ENCODE measurements at places on chromosomes 11 and 22.

DNA sequence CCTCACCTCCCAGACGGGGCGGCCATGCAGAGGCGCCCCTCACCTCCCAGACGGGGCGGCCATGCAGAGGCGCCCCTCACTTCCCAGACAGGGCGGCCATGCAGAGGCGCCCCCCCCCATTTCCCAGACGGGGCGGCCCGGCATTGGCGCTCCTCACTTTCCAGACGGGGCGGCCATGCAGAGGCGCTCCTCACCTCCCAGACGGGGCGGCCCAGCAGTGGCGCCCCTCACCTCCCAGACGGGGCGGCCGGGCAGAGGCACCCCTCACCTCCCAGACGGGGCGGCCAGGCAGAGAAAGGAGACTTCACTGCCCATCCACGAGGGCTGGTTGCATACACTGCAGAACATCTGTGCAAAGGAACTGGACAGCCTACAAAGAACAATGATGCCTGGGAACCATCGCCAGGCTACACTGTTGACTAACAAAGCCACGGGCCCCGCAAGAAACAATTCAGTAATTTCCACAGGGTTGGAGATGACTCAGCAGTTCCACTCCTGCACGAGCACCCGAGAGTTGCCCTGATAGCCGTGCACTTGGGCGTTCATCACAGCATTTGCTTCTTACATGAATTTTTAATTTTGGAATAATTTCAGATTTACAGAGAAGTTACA is 58.7 kb downstream of the CTTN start:
- DNase-seq, result no peak

DNA sequence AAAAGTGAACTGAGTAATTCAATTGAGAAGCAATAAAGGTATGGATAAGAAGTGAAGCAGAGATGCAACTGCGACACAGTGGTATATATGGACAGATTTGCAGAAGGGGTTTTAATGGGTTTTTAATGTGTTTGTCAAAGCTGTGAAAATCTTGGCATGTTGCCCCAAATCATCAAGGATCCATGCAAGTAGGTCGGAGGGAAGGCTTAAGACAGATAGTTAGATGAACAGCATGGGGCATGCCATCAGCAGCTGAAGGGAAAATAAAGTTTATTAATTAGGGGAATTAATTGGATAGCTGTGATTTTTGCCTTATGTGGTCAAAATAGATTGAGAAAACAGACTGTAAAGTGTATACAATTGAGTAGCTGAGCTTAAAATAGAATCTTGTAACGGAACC is 840.1 kb downstream of the JRKL start:
- DNase-seq, result no peak

GRCh38 chr22:38845004-38845740 is 1.3 kb upstream of the NPTXR start:
- no peak for DNase-seq

DNA sequence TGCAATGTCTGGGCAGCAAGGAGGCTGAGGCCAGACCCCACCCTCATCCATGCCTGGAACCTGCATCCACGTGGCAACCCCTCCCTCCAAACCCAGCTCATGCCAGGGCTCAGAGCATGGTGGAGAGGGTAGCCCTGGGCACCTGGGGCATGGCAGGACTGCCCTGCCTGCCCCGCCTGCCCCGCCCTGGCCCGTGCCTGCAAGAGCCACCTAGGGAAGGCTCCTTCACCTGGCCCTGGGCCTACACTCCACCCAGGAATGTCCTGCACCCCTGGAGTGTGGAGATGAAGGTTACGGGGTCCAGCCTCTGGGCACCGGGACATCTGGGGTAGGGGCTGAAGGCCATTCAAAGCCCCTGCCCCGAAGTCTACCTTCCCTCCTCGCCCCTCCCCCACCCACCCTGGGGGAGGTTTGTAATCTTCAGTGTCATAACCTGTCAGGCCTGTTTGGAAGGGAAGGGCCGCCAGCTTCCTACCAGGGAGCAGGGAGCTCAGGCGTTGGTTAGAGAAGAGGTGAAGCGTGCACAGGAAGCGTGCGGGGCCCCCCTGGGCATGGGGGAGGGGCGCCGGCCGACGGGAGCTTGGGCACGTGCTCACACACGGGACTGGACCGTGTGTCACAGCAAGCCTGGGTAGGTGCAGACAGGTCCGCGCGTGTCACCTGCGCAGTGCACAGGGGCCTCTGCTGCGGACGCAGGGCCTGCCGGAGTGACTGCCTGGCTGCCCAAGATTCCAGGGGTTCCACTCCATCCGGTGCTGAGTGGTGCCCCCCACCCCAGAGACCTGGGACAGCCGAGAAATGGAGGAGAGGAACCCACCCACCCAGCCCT is 30.7 kb upstream of the TH start:
- no peak for DNase-seq

GRCh38 chr11:98800696-98801095 is 220.1 kb upstream of the CNTN5 start:
- DNase-seq, result no peak

DNA sequence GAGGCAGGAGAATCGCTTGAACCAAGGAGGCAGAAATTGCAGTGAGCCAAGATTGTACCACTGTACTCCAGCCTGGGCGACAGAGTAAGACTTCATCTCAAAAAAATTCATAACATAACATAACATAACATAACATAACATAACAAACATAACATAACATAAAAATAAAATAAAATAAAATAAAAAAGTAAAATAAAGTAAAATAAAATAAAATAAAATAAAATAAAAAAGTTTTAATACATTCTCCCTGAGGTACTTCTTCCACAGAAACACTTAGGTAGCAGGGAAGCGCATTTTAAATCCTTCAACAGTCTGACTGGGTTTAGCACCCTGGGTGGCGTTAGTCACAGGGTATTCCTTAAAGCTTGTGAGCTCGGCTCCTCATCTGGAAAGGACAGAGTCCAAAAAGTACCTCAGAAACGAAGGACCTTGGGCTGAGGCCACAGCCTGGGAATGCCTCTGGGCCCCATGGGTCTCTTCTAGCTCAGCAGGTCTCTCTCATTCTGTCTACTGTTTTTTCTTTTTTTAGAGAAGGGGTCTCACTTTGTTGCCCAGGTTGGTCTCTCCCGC is 41.7 kb downstream of the MICAL3 start:
- DNase-seq, result no peak

GRCh38 chr11:70570693-70571395 is 172.5 kb downstream of the CTTN start:
- DNase-seq, result no peak

DNA sequence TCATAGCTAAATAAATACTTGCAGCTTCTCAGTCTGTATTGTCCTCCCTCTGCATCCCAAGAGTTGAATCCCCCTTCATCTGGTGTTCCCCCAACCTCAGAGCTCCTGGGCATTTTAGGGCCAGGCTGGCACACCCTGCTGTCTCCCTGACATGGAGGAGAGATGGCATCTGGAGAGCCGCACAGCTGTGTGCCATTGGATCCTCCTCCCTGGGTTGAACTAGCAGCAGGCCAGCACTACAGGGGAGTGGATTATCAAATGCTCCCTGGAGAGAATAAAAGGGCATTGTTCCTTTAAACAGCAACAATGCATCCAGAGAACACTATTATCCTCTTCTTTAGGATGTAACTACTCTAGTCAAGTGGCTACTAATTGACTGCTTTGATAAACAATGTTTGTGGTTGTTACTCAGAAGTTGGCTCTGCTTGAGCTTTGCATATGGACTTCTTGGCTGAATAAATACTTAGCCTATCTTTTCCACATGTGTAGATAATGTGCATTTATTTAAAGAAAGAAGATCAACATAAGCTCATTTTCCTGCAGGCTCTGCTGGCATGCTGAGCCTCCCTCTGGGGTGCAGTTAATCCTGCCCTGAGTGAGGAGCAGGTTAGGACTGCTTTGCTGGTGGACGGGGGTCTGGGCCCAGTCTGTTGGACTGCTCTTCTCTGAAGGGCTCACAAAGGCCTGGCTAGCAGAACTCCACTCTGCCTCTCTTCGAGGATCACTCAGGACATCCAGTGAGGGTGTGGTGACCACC is 897.2 kb downstream of the TBC1D22A start:
- no peak for DNase-seq

DNA sequence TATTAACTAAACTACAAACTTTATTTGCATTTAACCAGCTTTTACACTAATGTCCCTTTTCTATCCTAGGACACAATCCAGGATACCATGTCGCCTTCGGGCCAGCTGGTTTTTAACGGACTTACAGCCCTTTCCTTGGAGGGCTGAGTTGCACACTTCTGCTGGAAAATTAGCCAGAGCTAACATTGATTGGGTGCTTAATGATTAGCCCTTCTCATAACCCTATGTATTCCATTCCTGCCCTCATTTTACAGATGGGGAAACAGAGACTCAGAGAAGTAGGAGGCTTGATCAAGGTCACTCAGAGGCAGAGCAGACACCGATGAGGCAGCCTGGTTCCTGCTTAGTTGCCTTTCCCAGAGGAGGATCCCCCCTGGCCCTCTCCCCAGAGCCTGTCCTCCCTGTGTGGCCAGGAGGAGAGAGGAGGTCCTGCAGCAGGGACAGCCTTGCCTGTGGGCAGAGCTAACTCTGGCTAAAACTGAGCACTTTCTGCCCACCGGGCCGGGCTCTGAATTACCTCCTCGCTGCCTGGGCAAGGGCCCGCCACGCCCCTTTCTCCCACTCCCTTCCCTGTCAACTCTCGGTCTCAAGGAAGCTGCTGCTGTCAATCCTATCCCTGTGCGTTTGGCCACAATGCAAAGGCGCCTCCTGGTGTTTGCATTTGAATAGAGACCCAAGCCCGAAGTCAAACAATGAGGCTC is 59.6 kb upstream of the PAX6 start:
- no peak for DNase-seq

- DNase-seq, result no peak
Measured at GRCh38 chr11:132158091-132158490, 787.7 kb downstream of the NTM start.

Measured in caudate nucleus (tissue), 63 donors.